Pancreas (tissue), 10 donors: ENCODE measurements at places on chromosomes 3 and 15. TPM values are rescaled to one million over a fixed set of nuclear protein-coding genes. Genes with fewer than 3 reads are reported as not detected.

GRCh38 chr3:150421799-150422548 lies 13.9 kb downstream of the TSC22D2 start:
- no peak for DNase-seq

DNA sequence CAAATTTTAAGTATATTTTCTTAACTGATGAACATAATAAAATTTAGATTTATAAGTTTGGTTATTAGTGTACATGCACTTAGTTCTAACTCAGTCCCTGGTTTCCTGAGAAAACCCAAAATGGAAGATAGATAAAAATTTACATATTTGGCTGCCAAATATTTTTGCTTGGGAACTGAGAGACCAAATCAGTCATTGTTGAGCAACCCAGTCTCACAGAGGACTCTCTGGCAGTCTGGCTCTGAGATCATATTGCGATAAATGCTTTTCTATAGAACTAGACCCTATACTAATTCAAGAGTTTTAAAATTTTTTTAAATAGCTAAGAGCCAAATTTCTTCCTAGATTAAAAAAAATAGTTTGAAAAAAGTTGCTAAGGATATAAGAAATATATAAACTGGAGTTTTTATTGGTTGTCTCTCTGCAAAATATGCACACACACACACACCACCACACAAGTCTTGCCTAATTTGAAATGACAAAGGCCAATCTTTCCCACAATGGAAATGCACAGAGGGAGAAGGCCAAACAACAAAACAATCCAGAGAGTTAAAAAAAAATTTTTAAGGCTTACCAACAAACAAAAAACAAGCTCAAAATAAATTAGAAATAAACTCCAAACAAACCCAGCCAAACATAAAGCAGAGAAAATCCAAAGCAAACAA lies 259.5 kb downstream of the MECOM start:
- no peak for DNase-seq

- no peak for DNase-seq
These were observed 279.3 kb downstream of the IGSF11 start for GRCh38 chr3:118755253-118755801.

WDR93 gene
- 0.09 TPM for total RNA-seq

ARPIN gene
- total RNA-seq = 29.7 TPM

ADGRG7 gene
- total RNA-seq = not detected

CCR9 gene
- not detected for total RNA-seq
